Stimulated activated naive CD4-positive, alpha-beta T cell (primary cell): ENCODE measurements at places on chromosomes 6 and 20.

DNA sequence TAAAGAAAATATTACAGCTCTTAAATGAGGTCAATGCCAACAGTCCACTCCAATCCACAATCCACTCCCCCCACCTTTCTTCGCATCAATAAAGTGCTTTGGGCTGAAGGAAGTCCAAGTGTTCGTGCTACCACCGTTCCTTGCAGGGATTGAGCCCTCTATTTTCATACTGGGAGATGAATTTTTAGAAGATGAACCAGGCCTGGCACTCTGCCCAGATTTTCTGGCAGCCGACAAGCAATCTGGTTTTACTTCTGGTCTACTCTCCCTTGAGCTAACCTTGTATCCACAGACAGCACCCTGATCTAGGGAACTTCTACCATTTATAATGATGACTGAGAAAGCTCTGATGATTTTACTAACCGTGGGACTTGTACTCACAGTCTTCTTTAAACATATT is 72.3 kb downstream of the BTBD9 start:
- DNase-seq, result no peak

- no peak for DNase-seq
Observed at GRCh38 chr6:96124778-96125177, 109.0 kb downstream of the FUT9 start.

GRCh38 chr20:62088258-62089127 is 22.8 kb upstream of the TAF4 start:
- DNase-seq, result no peak

DNA sequence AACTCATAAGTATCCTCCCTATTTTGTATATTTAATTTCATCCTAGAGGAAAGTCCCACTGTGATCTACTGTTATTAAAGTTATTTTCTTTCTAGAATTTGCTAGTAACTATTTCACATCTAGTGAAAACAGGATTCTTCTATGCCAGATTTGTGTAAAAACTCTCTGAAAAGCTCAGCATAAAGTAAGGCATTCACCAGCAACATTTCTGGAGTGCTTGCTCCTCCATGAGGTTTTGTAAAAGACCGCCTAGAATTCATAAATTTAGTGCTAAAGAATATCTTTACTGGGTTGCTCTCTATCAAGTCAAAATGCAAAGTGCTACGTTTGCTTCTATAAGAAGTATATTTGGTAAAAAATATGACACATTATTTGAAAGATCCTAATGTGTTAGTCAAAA is 173.5 kb upstream of the IRAK1BP1 start:
- no peak for DNase-seq

GRCh38 chr20:41616228-41616627 is 1.9 kb downstream of the CHD6 start:
- no peak for DNase-seq

DNA sequence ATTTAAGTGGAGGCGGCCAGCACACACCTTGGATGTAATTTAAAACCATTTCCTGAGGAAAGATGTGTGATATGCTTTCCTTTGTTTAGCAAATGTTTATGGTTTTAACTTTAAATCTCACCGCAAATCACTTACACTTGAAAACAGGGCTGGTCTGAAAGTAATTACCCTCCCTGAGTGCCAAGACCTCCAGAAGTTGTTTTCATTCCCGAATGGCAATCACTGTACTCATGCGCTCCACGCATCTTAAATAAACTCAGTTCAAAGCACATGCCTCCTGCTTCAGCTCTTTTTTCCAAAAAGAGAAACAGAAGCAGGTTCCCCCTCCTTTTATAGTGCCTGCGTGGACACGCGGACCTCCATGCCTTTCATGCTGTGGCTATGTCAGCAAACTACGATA is 224.0 kb downstream of the SMOC2 start:
- DNase-seq, result no peak

DNA sequence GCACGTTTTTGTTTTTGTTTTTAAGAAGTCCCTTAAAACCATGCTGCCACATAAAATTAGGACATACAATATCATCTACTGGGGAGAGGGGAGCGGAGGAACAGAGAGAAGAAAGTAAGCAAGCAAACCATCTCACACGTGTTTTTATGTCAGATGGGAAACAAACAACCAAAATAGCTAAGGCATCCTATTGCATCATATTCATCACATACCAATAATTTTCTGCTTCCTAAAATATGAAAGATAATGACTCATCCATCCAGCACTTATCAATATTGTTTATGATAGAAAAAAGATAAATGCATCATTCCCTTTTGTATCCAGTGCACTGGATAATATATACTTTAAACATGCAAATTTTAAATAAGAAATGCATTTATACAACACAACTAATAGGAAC is 329.6 kb downstream of the RNGTT start:
- no peak for DNase-seq

- no peak for DNase-seq
Observed at GRCh38 chr6:156864557-156864956, 87.4 kb downstream of the ARID1B start.

DNA sequence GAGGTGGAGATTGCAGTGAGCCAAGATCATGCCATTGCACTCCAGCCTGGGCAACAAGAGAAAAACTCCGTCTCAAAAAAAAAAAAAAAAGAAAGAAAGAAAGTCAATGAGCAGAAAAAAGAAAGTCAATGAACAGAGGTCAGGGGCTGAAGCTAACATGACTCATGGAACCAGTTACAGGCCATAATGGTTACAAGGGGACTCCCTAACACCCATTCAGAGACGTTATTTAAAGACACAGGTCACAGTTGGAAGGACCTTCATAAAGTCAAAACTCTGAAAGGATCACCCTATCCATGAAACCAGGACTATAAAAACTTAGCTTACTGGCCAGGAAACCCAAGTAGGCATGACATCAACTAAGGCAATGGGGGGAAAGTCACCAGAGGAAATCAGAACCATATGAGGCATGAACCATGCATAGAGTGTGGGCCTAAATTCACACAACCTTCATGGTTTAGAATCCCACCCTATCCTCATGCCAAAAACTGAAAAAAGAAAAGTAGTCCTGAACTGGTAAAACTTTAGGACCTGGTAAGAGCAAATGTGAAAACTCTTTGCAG is 18.2 kb downstream of the FBXL4 start:
- no peak for DNase-seq
